RWPE1 (cell line): ENCODE measurements at places on chromosomes 5 and 9.
A peak's percentile ranks its signal among the peaks of the same experiment; 100 is the strongest.

DNA sequence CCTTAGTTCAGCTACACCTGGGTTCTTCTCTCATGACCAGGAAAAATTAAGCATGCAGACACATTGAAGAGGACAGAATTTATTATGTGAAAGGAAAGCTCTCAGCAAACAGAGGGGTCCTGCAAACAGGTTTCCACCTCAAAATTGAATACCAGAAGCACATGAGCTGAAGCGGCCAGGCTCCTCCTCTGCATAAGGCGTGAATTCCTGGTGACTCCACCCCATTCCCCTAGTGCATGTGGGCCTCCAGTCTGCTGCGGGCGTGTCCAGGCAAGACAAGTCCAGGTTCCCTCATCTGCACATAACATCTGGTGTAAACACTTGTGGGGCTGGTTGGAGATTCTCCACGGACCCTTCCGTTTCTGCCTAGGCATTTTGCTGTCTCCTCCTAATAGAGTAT lies 1156.4 kb downstream of the FOXD4L5 start:
- DNase-seq: no peak

GRCh38 chr9:127035948-127036347 lies 86.5 kb downstream of the ANGPTL2 start:
- no peak for DNase-seq

DNA sequence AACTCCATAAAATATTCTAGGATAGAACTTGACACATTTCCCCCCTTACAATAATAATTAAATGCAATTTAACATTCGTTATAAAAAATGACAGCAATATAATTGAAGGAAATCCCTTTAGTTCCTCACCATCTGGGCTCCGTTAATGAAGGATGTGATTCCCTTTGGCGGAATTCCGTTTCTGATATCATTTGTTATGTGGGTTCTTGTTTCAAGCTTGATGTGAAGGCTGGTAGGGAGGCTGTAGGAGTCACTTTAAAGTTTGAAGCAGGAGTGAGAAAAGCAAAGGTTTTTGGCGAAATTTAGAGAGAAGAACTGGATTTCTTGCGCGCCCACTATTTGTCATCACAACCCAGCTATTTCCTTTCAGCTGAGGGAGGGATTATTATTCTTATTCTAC lies 4.0 kb downstream of the RGS7BP start:
- DNase-seq: no peak

DNA sequence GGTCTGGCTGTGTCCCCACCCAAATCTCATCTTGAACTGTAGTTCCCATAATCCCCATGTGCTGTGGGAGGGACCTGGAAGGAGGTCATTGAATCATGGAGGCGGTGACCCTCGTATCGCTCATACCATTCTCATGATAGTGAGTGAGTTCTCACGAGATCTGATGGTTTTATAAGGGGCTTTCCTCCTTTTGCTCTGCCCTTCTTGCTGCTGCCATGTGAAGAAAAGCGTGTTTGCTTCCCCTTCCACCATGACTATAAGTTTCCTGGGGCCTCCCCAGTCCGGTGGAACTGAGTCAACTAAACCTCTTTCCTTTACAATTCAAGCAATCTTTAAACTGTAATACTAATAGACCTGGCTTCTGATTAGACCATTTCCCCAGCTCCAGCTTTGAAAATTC lies 92.2 kb upstream of the SARDH start:
- no peak for DNase-seq

DNA sequence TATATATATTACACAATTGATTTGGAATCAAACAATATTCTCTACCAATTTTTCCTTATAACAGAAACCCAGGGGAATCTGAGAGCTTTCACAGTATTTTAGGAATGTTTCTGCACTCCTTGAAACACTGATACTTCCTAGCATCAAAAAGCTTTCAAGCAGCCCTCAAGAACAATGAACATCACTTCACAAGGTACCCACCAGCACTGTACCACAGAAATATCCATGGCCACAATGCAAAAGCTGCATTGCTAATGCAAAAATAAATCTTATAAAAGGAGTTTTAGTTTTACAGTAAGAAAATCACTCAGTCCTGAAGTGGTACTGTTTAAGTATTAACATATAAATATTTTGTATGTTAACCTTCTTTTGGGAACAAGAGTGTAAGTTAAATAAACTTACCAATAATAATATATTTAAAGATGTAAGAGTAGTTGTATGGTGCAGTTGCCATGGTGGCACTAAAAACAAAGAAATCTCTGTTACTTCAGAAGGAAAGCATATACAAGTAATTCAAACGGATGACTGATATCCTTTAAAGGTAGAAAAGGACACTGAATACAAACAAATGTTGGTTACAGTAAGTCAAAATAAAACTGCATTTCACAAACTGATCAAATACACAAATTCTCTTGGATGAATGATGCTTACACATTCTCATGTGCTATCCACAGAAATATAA lies 8.6 kb downstream of the RAB14 start:
- DNase-seq: no peak

DNA sequence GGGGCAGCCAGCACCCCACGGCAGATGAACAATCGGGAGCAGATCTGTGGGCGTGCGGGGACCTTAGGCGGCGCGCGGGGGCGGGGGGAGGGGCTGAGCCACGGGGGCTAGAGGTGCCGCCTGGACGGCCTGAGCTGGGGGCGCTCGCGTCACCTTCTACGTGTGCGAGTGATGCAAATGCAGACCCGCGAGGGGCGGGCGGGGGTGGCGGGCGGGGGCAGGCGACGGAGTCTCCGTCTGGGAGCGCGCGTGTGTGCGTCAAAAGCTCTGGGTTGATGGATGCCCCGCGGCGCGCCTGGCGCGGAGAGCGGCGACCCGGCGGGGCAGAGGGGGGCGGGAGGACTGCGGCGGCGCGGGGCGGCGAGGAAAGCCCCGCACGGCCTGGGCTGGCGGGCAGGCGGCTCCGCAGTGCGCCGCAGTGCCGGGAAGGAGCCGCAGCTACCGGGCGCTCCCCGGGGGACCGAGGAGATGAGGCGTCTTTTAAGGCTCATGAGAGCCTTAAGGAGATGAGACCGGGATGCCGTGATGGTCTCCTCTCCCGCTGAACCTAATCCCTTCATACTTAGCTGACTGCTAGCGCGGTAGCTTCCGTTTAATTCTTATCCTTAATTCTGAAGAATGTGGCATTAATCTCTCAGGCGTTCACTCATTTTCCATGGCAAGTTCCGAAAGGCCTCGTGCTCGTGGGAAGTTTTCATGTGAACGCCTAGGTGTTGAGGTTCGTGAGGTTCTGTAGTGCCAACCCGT lies 1.5 kb downstream of the SV2C start:
- no peak for DNase-seq

- DNase-seq: peak; percentile 39
These were observed 17.0 kb downstream of the CTSL start for GRCh38 chr9:87742813-87743428.

GRCh38 chr5:1089621-1090040 lies 22.2 kb downstream of the SLC12A7 start:
- DNase-seq: no peak

GRCh38 chr5:6631441-6631840 lies 1.4 kb downstream of the NSUN2 start:
- no peak for DNase-seq

GRCh38 chr5:17121776-17122175 lies 95.7 kb upstream of the BASP1 start:
- no peak for DNase-seq

GRCh38 chr5:97576956-97577355 lies 393.9 kb upstream of the RIOK2 start:
- no peak for DNase-seq

DNA sequence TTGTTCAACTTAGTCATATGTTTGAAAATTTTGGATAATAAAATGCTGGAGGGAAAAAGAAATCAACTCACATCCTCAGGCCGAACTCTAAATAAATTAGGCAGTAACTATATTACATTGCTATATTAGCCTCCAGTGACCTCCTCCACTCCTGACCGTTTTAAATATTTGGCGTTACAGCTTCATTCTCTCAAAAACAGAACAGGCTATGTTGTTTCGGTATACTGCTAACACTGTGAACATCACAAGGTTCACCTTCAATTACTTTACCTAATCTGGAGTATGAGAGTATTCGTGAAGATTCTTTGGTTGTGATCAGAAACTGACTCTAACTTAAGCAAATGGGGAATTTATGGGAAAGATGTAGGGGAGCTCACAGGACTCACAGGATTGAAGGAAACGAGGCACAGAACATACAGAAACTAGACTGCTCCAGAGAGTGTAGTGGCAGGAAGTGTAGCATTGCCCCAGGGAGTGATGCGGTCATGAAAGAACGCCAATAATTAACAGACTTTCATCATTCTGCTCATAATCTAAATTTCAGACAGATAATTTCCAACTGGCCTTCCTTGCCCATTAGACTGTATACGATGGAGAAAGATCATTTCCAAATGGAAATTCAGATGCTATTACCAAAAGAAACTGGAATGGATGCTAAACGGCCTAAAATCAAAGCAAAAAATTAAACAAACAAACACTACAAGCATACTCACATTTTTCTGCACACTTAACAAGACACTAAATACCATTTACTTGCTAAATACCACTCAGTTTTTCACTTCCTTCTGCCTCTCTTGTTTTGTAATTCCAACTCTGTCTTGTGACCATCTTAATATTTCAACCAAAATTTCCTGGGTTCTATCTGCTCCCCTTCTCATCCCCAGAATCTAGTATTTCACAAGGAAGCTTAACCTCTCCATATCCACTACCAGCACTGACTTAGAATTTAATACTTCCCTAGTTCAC lies 110.1 kb upstream of the LPAR1 start:
- no peak for DNase-seq

DNA sequence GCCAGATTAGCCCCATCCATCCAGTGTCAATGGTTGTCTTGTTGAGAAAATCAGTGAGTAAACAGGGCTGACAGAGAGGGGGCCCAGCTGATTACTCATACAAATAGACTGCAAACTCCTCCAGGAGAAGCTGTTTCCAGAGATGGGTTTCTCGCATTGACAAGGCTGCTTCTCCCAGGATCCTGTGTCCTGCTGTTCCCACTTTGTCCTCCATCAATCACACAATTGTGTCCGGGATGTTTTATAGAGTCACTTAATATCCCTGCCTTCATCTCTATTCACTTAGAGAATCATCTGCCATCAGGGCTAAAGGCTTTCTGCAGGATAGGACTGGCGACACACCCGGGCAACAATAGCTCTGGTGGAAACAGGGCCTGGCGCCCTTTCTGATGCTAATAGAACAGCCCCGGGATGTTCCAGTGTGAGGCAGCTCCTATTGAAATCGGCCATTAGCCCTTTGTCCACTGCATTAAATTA lies 71.7 kb upstream of the TBCA start:
- DNase-seq: no peak

DNA sequence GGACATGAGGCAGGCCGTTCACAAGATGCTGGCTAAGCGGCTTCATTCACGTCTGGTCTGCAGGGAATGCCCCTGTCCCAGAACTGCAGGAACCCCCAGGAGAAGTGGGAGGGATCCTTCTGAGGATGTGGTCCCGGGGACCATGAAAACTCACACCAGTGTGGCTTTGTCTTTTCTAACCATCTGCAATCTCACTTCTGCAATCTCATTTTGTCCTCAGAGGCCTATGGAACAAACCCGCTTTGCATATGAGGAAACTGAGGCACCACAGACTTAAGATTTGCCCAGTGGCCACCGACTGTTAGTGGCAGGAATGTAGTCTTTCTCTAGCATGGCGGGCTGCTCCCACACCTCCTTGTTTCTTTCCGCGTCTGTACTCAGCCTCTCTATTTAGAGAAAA lies 6.9 kb downstream of the CXCL14 start:
- no peak for DNase-seq

GRCh38 chr5:67495072-67495471 lies 298.5 kb upstream of the CD180 start:
- no peak for DNase-seq

DNA sequence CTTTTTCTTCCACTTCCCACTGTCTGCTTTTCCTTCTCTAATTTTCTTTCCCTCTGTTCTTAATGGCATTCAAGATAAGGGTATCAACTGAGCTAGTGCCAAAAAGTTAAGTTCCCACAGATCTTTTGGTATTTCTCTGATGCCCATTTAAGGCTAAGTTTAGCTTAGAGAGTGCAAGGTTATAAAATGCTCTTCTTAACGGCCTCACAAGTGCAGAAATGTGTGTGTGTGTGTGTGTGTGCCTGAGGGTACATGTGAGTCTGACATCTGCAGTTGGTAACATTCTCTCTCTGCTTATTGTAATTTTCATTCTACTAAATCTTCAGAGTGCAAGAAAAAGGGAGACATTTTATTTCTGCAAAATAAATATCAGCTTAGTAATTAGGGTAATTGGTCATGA lies 24.2 kb downstream of the FBN2 start:
- DNase-seq: no peak

GRCh38 chr5:139075066-139076050 lies 122.8 kb downstream of the SIL1 start:
- DNase-seq: no peak

GRCh38 chr5:173672166-173672565 lies 55.7 kb upstream of the BOD1 start:
- DNase-seq: no peak

GRCh38 chr5:115229606-115230005 lies 33.1 kb downstream of the PGGT1B start:
- DNase-seq: no peak
